ENCODE measurements at places on chromosomes 12 and 14. TPM values are rescaled to one million over a fixed set of nuclear protein-coding genes. Genes with fewer than 3 reads are reported as not detected.

GRCh38 chr12:120199025-120199424, 1.9 kb downstream of the RPLP0 start:
- DNase-seq: no peak

- DNase-seq: no peak
These were observed 32.8 kb downstream of the YEATS4 start for GRCh38 chr12:69392179-69392928.

FAM161B gene
- 13.6 TPM for polyA plus RNA-seq

DNA sequence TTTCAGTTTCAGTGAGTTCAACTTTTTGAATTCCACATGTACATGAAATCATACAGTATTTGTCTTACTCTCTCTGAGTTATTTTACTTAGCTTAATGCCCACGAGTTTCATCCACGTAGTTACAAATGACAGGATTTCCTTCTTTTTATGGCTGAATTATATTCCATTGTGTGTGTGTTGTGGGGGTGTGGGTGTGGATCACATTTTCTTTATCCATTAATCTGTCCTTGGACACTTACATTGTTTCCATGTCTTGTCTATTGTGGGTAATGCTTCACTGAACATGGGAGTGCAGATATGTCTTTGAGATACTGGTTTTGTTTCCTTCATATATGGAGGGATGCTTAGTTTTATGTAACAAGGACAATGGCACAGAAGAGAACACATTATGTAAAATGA, 63.5 kb upstream of the TMTC1 start:
- no peak for DNase-seq

- DNase-seq: no peak
These were observed 301.8 kb upstream of the TMPO start for GRCh38 chr12:98213556-98213955.

All from left renal pelvis (tissue), 4 donors.